Glomerular endothelial cell (primary cell): ENCODE measurements at places on chromosomes 7 and 10. TPM values are rescaled to one million over a fixed set of nuclear protein-coding genes. Genes with fewer than 3 reads are reported as not detected.

GRCh38 chr10:130990486-130990885, 321.0 kb downstream of the TCERG1L start:
- DNase-seq, result no peak

GRCh38 chr7:7335215-7335614, 152.9 kb downstream of the C1GALT1 start:
- DNase-seq, result no peak

PLXNA4 gene
- total RNA-seq, result 1.2 and 5.4 TPM in 2 replicates

PRF1 gene
- total RNA-seq, result not detected in 2 replicates

DNA sequence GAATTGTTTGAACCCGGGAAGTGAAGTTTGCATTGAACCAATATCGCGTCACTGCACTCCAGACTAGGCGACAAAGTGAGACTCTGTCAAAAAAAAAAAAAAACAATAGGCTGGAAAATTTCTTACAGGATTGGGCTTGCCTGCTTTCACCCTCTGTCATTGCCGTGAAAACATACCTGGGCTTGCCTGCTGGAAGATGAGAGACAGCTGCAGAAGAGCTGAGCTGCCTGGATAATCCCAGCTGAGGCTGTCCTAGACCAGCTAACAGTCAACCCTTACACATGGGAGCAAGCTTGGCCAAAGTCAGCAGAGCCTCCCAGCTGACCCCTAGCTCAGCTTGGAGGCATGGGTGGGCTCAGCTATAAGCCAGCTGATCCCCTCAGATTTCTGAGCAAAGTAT, 306.2 kb downstream of the CCSER2 start:
- no peak for DNase-seq

DNA sequence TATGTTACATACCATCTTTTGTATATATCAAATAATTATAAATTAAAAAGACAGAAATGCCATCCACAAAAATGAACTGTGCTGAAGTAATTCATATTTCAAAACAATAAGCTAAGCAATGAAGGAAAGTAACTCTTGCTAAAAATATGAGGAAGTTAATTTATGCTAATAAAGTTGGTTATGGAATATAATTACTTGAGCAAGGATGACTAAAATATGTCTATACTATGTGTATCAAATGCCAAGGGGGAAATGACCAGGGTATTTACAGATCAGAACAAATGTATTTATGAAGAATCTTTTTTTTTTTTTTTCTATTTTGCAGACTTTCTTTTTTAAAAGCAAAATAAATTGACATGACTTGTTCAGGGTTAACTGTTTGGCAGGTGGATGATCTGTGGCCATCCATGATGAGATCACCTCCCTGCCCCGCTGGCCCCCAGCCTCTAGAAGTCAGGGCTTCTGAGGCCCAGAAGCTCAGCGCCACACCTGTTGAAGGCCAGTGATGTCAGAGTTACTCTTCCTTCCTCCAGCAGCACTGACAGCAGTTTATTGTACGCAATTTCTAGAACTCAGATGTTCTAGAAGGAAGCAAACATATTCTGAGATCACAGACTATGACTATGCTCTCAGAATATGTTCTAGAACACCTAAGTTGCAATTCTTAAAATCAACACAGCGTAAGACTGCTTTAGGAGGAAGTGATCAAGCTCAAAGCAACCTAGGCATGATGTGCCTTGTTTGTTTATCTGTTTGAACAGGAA, 196.1 kb upstream of the KLF14 start:
- DNase-seq, result no peak

ANKRD30A gene
- not detected in 2 replicates for total RNA-seq

CALHM3 gene
- not detected in 2 replicates for total RNA-seq

DNA sequence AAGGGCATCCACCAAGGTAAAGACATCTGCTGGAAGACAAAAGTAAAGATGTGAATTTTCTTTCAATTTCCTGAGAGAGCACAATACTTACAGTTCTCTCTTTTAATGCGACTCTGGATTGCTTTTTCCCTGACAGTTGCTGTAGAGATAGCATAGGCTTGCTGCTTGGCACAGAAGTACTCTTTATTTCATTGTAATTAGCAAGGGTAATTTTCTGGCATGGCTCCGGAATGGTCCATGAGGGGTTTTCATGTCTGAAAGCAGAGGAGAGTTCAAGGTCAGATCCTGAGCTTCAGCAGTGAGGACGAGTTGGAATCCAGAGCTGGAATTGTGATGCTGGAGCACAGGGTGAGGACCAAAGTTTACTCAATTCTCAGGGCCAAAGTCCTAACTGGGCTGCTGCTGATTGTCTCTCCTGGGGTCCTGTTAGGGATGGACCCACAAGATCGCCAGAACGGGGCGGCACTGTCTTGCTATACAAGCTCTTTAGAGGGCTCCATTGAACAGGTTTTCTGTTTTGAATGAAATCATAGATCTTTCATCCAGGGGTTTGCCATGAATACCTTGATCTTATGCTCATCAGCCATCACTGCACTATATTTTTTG, 190.0 kb upstream of the MKI67 start:
- no peak for DNase-seq

DNA sequence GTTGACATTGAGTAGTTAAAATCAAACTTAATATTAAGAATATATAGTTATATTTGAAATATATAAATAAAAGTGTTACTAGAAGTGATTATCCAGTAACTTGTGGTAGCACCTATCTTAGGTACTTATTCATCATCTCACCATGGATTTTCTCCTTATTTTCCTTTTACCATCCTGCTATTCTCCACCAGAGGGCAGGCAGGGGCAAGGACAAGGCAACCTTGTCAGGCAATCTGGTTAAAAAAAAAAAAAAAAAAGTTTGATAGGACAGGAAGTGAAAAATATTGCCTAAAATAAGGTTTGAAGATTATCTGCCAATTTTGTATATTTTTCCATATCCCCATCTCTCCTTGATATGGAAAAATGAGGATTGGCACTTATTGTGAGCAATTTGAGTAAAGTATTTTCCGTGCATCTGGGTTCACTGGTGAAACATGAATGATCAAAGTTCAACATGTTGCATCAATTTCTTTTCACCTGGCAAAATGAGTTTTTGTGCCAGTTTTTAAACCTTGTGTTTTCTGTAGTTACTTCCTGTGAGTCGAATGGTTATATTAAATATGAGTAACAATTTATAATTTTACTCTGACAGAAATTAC, 256.7 kb downstream of the AGMO start:
- DNase-seq, result peak; percentile 10

LFNG gene
- 14.8 and 21.7 TPM in 2 replicates for total RNA-seq

GOLGA7B gene
- not detected in 2 replicates for total RNA-seq

- DNase-seq, result peak; percentile 80
Measured at GRCh38 chr7:47786557-47787248, 161.6 kb downstream of the PKD1L1 start.

PILRA gene
- total RNA-seq, result 2.5 TPM in 1 of 2 replicates, not detected in the other

- no peak for DNase-seq
Measured at GRCh38 chr10:119415536-119416503, 126.7 kb downstream of the RGS10 start.
